ENCODE measurements at places on chromosomes 5 and 9.

GRCh38 chr5:115702025-115702424 is 76.2 kb upstream of the TMED7 start:
- no peak for DNase-seq

- peak; percentile 92 for DNase-seq
Observed at GRCh38 chr5:65861830-65862241, 64.5 kb upstream of the ERBIN start.

DNA sequence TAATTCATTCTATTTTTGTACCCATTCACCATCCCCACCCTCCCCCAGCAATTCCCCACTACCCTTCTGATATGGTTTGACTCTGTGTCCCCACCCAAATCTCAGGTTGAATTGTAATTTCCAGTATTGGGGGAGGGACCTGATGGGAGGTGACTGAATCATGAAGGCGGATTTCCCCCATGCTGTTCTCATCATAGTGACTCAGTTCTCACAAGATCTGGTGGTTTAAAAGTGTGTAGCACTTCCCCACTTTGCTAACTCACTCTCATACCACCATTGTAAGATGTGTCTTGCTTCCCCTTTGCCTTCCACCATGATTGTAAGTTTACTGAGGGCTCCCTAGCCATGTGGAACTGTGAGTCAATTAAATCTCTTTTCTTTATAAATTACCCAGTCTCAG is 25.9 kb upstream of the TESK1 start:
- peak; percentile 31 for DNase-seq

GRCh38 chr5:167571824-167572223 is 719.6 kb upstream of the WWC1 start:
- no peak for DNase-seq

DNA sequence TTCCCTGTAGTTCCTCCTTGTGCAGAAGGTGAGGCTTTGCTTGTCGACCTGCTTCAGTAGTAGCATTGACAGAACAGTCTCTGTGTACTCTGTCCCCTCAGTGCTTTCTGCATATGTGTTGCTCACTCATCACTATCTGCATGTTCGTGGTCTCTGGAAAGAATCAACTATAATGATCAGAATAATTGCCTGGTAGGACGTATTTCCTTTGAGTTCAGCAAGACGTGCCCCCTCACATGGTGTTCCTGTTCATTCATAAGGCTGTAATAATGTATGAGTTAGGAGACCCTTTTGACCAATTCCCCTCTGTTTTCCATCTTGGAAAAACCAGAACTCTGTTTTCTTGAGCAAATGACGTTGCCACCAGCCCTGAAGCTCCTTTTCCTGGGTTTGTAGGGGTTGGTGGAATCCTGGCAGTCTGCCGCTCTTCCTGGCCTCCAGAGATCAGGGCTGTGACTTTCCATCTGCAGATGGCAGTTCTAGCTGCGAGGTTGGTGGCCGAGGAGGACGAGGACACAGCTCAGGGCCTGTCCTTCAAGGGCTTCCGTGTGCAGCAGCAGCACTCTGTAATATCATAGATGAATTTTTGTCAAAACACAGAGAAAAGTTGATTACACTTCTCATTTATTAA is 61.9 kb downstream of the EXOSC2 start:
- DNase-seq, result no peak

Data from RCC 7860 (cell line).